ENCODE measurements at places on chromosomes 5 and 9.

- DNase-seq, result no peak
Observed at GRCh38 chr9:86141843-86142242, 42.5 kb upstream of the GOLM1 start.

GRCh38 chr5:43711496-43711895, 108.5 kb downstream of the NNT start:
- no peak for DNase-seq

DNA sequence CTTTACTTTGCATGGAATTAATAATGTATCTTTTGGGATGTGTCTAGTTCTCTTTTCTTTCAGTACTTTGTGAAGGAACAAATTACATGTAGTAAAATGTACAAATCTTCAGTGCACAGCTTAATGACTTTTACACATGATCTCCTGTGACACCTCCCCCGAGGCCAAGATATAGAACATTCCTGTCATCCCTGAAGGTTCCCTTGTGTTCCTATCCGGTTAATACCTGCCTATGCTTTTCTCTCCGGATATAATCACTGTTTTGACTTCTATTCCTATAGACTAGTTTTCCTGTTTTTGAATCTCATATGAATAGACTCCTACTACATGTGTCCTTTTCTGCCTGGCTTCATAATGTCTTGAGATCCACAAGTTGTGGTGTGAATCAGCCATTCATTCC, 21.5 kb downstream of the STC2 start:
- no peak for DNase-seq

GRCh38 chr5:113337515-113338415, 97.0 kb downstream of the TSSK1B start:
- no peak for DNase-seq

GRCh38 chr9:116166713-116167112, 13.1 kb downstream of the PAPPA start:
- DNase-seq, result no peak

DNA sequence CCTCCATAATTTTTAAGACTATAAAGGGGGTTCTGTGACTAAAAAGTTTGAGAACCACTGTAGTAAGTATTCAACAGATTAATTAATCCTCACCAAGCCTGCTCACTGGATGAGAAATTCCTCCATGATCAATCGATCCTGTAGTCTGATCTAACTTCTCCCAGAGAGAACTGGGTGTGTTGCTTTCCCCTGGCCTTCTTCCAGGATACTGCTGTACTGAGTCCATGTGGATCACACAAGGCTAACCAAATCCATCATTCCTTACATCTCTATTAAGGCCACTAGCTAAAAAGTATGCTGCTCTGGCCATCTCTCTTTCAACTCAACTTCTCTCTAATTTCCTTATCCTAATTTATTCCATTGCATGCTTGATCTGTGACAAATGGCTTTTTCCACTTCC, 280.2 kb upstream of the PCSK5 start:
- no peak for DNase-seq

- DNase-seq, result no peak
Observed at GRCh38 chr9:27701587-27701986, 128.3 kb upstream of the C9orf72 start.

- no peak for DNase-seq
Observed at GRCh38 chr9:101119206-101119819, 90.8 kb downstream of the PLPPR1 start.

GRCh38 chr5:126969548-126969947, 60.8 kb downstream of the MARCHF3 start:
- DNase-seq, result no peak

DNA sequence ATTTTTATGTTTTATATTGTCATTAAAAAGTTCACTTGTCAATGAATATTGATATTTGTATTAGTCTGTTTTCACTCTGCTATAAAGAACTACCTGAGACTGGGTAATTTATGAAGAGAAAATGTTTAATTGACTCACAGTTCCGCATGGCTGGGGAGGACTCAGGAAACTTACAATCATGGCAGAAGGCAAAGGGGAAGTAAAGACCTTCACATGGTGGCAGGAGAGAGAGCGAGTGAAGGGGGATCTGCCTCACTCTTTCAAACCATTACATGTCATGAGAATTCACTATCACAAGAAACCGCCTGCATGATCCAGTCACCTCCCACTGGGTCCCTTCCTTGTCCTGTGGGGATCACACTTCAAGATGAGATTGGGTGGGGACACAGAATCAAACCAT, 27.4 kb downstream of the SRD5A1 start:
- no peak for DNase-seq

GRCh38 chr5:143484601-143485000, 81.1 kb upstream of the NR3C1 start:
- no peak for DNase-seq

- no peak for DNase-seq
Observed at GRCh38 chr9:110371411-110372007, 33.8 kb upstream of the TXNDC8 start.

GRCh38 chr9:108100571-108100970, 611.0 kb upstream of the KLF4 start:
- no peak for DNase-seq

GRCh38 chr5:54820346-54821134, 164.9 kb downstream of the ESM1 start:
- no peak for DNase-seq

DNA sequence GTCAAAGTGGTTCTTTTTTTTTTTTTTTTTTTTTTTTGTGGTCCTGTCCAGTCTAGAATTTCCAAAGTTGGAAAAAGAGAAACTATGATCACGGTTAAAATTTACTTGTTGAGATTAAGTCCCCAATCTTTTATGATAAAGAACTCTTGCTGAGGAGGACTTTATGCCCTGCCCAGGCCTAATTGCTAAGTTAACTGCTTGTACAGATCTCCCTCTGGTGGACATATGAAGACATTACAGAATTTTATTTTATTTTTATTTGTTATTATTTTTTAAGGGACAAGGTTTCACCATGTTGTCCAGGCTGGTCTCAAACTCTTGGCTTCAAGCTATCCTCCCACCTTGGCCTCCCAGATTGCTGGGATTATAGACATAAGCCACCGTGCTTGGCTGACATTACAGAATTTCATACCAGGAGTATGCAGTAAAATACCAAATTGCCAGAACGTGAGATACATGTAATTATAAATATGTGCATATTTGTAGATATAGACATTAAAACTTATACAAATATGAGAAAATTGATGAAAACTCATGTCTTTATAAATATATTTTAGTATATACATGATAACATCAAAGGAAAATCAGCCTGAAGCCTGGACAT, 91.2 kb downstream of the RFK start:
- DNase-seq, result no peak

DNA sequence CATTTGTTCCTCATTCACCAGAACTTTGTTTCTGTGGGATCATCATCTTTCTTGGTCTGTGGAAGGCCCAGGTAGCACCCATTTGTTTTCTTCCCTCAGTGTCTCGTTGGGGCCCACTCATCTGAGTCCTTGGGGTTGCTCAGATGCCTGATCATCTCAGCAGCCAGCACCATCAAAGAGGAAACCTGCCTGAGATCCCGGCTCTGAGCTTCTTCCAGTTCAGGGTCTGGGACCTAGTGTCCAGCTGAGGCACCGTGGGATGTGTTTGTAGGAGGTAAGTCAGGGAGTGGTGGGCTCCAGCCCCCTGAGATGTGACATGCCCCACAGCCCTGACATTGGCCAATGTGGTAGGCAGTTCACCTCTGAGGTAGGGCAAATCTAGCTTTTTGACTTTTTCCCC, 9.4 kb upstream of the CD180 start:
- DNase-seq, result no peak

- DNase-seq, result no peak
Observed at GRCh38 chr5:1332461-1333001, 12.4 kb downstream of the CLPTM1L start.

DNA sequence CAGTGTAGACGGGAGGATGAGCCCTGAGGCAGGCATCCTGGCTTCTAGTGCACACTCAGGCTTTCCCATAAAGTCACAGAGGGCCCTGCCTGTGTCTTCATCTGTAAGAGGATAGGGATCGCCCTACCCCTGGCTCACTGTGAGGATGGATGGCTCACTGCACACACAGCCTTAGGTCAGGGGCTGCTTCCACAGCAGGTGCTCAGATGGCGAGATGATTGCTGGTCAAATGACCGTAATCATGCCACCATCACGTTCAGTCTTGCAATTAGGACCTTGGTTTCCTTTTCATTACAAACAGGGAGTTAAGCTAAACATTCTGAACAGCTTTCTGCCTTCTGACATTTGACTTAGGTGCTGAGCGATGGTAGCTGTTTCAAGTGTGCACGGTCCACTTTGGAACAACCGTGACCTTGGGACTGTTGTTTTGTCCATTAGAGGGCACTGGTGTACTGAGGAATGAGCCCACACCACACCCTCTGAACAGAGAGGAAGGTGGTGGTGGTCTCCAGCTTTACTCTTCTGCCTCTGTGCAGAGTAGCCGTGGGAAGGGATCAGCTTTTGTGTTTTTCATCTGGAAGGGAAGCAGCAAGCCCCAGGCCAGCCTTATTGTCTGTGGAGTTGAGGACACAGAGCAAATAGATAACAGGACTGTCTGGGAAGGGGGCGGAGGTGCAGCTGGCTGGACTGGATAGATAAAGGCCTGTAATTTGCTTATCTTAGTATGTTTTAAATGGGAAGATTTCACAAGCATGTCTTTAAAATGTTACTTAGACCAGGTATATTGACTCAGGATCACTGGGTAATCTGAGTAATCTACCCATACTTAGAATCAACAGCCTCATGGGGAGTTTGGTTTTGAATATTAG, 183.1 kb downstream of the TRIO start:
- no peak for DNase-seq

DNA sequence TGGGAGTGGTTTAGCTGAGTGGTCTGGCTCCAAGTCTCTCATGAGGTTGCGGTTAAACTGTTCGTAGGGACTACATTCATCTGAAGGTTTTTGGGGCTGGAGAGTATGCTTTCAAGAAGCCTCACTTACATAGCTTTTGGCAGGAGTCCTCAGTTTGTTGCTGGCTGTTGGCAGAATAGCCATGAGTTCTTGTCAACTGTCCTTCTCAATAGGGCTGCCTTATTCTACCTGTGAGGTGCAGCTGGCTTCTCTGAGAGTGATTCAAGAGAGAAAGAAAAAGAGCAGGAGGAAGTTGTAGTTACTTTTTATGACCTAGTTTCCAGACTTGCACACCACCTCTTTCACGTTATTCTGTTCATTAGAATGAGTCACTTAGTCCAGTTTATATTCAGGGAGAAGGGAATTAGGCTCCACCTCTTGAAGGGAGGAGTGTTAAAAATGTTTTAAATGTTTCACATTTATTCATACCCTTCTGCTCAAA, 33.2 kb downstream of the YTHDC2 start:
- no peak for DNase-seq

GRCh38 chr9:112063586-112063985, 111.5 kb downstream of the SUSD1 start:
- DNase-seq, result no peak

DNA sequence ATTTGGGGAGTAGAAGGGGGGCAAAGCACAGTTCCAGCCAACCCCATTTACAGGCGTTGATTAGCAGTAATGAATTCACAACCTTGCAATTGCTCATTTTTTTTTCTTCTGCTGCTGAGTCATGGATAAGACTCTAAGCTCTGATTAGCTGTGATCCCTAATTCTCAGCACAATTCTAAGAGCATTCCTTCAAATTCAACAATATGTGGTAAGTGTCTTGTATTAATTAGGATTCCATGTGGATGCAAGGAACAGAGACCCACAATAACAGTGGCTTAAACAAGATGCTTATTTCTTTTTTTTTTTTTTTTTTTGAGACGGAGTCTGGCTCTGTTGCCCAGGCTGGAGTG, 133.4 kb downstream of the PALM2AKAP2 start:
- DNase-seq, result no peak

GRCh38 chr9:136091582-136092352, 3.3 kb downstream of the NACC2 start:
- no peak for DNase-seq

- DNase-seq, result no peak
Observed at GRCh38 chr9:110027671-110028081, 180.3 kb downstream of the C9orf152 start.

GRCh38 chr5:179313849-179314521, 31.3 kb downstream of the ADAMTS2 start:
- DNase-seq, result no peak

- DNase-seq, result no peak
Observed at GRCh38 chr9:111900858-111901612, 4.4 kb downstream of the UGCG start.

- no peak for DNase-seq
Observed at GRCh38 chr5:117118499-117118898, 543.9 kb upstream of the SEMA6A start.

DNA sequence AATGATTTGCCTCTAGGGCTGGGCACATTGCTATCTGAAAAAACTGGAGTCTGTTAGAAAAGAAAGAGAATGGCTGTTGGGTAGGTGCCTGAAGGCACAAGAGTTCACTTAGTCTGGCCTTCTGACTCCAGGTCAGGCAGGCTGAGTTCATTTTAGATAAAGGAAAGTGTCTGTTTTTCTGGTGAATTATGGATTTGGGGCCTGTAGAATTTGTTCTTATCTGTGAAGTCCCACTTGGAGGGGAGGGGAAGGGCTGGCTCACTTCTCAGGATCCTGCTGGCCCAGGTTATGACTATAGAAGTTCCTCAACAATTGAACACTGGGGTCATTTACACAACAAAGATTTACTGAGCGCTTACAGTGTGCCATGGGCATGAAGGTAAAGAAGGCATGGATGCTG, 11.5 kb upstream of the SEPTIN8 start:
- no peak for DNase-seq

GRCh38 chr5:33892620-33893137, 889 bp upstream of the ADAMTS12 start:
- DNase-seq, result no peak

GRCh38 chr9:134635351-134636148, 6.1 kb upstream of the COL5A1 start:
- no peak for DNase-seq

DNA sequence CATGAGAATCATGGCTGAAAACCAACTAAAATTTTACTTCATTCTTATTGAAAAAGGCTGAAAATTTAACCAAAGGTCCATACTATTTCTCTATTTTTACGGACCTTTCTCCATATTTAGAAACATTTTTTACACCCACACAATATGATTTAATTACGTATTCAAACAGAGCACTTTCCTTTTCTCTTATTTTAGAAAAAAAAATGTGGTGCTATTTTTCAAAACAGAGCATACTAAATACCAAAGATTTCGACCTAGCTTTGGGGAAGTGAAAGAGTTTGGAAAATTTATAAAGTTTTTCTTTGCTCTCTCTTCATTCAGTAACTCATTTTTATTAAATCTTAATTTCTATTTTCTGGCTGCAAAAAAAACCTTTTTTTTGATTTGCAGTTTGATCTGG, 38.1 kb downstream of the RNF145 start:
- DNase-seq, result no peak

- no peak for DNase-seq
Observed at GRCh38 chr5:77337686-77338085, 127.2 kb downstream of the PDE8B start.

- DNase-seq, result no peak
Observed at GRCh38 chr9:130222833-130223232, 42.7 kb upstream of the HMCN2 start.

DNA sequence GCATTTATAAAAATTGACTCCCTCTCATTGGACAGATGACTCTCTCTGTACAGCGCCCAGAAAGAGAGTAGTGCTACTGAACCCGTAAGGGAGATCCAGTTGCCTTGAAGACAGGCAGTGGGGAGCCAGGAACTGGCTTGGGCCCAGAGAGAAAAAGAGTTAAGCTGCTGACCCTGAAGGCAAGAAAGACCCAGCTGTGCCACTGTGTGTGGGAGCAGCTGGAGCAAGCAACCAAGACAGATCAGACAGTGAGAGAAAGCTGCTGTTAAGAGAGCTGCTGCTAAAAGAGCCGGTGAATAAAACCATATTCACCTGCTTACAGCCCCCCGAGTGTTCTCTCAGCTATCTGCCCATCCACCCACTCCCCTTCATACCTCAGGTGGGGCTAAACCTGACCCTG, 149.7 kb upstream of the ADAMTS16 start:
- DNase-seq, result no peak
